ENCODE measurements at places on chromosomes 5 and 9. TPM values are rescaled to one million over a fixed set of nuclear protein-coding genes. Genes with fewer than 3 reads are reported as not detected.

The GPR150 gene
- total RNA-seq, result 0.33 TPM

The CDC25C gene
- 22.4 TPM for total RNA-seq

The CTXN3 gene
- not detected for total RNA-seq

The NREP gene
- total RNA-seq, result 31.1 TPM

The AQP3 gene
- total RNA-seq, result 0.89 TPM

The C9orf50 gene
- total RNA-seq, result 0.12 TPM

The PCDHGA1 gene
- total RNA-seq, result 0.62 TPM

All from uterine smooth muscle cell (primary cell).